ENCODE measurements at places on chromosomes 1 and 21.

GRCh38 chr1:9080705-9081291 lies 11.4 kb upstream of the SLC2A5 start:
- DNase-seq: no peak

- DNase-seq: no peak
Observed at GRCh38 chr1:239805042-239805441, 286.6 kb upstream of the FMN2 start.

GRCh38 chr1:198283222-198283621 lies 126.4 kb downstream of the NEK7 start:
- DNase-seq: no peak

DNA sequence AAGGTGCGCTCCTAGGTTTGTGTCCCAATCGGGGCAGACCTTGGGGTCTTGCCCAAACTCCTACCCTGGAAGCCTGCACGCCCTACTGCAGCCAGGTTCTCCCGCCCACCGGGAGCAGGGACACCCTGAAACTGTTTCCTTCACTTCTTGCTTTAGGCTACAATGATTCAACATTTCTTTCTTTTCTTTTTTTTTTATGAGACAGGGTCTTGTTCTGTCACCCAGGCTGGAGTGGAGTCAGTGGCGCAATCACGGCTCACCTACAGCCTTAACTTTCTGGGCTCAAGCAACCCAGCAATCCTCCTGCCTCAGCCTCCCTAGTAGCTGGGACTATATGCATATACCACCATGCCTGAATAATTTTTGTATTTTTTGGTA lies 75.8 kb downstream of the ITPKB start:
- no peak for DNase-seq

- no peak for DNase-seq
Observed at GRCh38 chr21:15732290-15732995, 2.7 kb downstream of the USP25 start.

GRCh38 chr1:41576206-41576605 lies 91.7 kb upstream of the EDN2 start:
- no peak for DNase-seq

DNA sequence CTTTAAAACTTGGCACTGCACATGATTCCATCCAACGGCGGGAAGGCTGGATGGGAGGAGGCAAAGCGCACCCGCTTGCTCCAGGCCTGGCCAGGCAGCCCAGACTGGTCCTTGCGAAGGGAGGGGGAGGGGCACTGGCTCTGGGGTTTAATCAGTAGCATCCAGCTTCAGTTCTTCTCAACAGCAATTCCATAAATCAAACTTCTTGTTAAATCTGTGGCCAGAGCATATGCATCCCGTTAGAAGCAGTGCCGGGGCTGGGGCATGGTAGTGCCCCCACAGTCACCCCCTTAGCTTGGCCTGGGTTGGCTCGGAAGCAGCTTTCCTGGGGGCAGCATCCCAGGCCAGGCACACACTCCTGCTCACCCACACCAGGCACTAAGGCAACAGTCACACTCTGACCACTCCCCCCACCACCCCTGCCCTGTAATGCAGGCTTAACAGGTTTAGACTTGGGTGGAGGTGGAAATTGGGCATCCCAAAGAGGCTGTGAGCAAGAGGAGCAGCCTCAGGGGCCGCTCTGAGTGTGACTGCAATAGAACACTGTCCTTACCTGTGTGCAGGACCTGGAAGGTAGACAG lies 94.1 kb upstream of the CASZ1 start:
- no peak for DNase-seq

DNA sequence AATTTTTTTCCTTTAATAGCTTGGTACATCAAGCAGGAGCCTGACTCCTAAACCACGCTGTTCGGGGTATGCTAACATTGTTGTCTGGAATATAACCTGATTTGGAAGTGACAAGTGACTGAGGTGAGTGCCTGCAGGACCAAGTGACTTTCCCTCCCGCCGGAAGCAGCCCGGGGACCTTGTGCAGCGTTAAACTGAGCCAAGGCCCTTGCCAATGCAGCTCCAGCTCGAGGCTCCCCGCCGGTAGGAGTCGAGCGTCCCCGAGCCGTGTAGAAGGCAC lies 716 bp upstream of the MTARC1 start:
- DNase-seq: no peak

GRCh38 chr1:1140673-1141072 lies 24.8 kb upstream of the C1orf159 start:
- DNase-seq: no peak

DNA sequence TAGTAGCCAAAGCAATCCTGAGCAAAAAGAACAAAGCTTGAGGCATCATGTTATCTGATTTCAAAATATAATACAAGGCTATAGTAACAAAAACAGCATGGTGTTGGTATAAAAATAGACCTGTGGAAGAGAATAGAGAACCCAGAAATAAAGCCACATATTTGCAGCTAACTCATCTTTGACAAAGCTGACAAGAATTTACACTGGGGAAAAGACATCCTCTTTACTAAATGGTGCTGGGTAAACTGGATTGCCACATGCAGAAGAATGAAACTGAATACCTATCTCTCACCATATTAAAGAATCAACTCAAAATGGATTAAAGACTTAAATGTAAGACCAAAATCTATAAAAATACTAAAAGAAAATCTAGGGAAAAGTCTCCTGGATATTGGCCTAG lies 59.5 kb upstream of the CD55 start:
- DNase-seq: no peak

GRCh38 chr21:38721055-38721454 lies 84.7 kb upstream of the ETS2 start:
- DNase-seq: no peak

Data from stimulated activated CD4-positive, alpha-beta T cell treated with anti-CD3 and anti-CD28 coated beads, Interleukin-1b, Interleukin-23, amount 100 ng/mL, for 1 hour (primary cell).